SIG-M5 (cell line): ENCODE measurements at places on chromosomes 12 and 14.

GRCh38 chr14:34198096-34198495 lies 247.2 kb upstream of the EGLN3 start:
- DNase-seq: no peak

DNA sequence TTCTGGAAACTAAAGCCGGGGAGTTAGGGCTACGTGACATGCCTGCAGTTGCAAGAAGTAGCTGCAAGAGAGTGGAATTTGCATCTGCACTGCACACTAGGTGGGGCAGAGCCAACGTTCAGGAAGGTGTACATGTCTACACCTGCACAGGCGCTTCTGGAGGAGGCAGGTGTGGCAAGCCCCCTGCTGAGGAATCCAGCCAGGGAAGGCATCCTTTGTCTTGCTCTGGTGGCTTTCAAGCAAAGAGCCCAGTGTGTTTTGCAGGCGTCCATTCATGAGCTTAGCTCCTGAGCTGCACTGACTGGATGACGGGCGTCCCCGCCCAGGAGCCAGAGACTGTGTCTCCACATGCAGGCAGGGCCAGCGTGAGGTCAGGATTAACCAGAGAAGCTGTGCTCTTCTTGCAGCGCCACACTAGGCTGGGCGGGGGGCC lies 116.3 kb downstream of the ZFP36L1 start:
- no peak for DNase-seq

DNA sequence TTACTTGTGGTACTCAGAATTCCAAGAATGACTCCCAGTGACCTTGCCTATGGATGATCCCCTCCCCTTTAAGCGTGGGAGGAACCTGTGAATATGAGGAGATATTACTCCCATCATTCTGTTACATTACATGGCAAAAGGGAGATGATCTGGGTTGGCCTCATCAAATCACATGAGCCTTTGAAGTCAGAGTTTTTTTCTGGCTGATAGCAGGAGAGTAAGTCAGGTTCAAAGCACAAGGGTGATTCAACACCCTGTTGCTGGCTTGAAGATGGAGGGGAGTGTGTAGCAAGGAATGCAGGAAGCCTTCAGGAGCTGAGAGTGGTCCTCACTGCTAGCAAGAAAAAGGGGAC lies 9.1 kb upstream of the MDM2 start:
- no peak for DNase-seq

- DNase-seq: no peak
These were observed 48.6 kb downstream of the CFAP251 start for GRCh38 chr12:121966959-121967358.

GRCh38 chr14:32720927-32721326 lies 217.8 kb upstream of the NPAS3 start:
- no peak for DNase-seq

GRCh38 chr12:97313471-97314190 lies 149.0 kb upstream of the RMST start:
- DNase-seq: no peak

GRCh38 chr14:79253576-79253975 lies 957.7 kb downstream of the DIO2 start:
- DNase-seq: no peak

- DNase-seq: no peak
These were observed 22.6 kb upstream of the BMP4 start for GRCh38 chr14:53979113-53979681.

DNA sequence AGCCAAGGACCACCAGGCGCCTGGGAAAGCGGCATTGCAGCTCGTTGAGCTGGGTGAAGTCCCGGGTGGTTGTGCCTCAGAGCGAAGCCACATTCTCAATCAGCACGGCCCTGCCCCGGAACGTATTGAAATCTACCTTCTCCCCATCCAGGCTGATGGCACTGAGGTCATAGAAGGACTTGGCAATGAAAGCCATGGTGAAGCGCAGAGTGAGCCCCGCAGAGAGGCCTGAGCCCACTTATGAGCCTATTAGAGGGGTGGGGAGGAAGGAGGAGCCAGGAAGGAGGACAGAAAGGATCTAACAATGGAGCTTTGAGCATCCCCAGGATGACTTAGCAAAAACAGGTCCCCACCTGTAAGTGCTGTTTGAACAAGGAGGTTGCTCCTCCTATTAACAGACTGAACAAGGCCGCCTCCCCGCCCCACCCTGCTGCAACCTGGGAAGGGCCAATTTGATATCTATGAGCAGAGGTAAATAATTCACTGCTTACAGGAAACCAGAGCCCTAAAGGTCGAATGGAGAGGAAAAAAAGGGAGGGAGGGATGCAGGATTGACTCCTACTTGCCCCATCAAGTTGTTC lies at the start of gene GPX2:
Gene GPX2, minus strand, starts transcription at position 215 of the 581 bp plus-strand sequence. Its CDS starts 19 bp downstream, at position 196.
- DNase-seq: no peak

GRCh38 chr14:77316872-77317301 lies 3.8 kb downstream of the POMT2 start:
- DNase-seq: no peak

DNA sequence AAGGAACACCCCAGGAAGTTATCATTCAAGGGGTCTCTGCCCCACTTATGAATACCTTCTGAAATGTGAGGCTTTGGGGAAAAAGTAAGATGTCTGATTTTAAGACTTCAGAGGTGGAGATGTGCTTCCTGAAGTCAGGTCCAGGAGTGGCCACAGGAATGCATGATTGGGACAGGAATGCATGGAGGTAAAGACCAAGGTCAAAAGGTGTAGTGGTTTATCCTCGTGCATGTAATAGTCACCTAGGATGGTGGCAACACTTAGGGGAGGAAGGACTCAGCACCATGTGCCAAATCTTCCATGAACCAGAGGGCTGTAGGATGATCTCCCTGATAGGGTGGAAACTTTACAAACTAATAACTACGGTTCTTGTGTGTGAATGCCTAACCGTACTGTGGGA lies 217.3 kb downstream of the C12orf75 start:
- no peak for DNase-seq

DNA sequence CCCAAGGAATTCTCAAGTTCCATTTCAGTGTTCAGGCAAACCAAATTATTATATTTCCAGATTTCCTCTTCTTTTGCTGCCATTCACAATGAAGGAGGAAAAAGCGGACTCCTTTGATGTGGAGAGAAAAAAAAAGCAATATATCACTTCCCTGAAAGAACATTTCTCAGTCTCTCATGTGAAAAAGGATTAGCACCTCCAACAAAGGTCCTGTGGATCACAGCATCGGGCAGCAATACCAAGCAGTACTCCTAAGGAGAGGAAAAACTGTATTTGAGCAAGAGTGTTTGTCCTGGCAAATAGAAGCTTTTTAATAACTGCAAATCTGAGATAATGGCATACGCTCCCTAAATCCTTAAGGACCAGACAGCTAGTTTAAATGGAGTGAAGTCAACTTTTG lies 93.9 kb upstream of the RFX4 start:
- DNase-seq: no peak

DNA sequence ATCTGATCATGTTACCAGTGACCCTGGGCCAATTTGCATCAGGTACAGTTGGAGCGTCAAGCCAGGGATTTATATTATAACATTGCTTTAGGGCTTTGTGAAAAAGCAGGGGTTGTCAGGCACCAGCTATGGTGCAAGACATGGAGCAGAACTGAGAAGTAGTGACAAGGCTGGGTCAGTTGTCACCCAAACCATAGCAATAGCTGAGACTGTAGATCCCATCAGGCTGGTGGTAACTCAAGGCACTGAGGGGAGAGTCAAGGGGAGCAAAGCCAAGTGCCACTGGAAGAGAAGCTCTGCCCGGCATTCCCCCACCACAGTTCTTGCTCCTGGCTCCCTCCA lies 16.9 kb downstream of the BCL2L14 start:
- DNase-seq: no peak

GRCh38 chr12:113933201-113933786 lies 32.8 kb downstream of the RBM19 start:
- DNase-seq: no peak

GRCh38 chr14:79369359-79370332 lies 841.7 kb downstream of the DIO2 start:
- DNase-seq: no peak

DNA sequence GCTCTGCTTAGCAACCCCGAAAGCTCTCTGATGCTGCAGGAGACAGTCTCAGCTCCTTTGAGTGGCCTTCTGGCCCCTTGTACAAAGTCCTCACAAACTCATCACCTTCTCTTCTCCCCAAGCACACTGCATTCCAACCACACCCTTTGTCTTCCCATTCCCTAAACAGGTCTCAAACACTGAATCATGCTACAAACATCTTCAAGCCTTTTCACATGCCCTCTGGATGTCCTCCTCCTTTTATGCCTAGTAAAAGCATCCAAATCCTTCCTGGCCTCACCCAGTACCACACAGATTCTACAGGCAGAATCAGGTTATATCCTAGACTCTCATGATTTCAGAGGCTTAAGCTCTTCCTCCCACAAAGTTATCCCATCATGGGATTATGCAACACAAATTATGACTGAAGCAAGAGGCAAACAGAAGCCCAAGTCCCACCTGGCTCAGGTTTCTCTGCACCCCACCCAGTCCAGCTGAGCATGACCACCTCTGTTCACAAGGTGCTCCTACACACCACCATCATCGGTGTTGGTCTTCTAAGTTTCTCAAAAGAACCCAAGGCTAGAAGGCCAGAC lies 61.4 kb upstream of the PCED1B start:
- no peak for DNase-seq

DNA sequence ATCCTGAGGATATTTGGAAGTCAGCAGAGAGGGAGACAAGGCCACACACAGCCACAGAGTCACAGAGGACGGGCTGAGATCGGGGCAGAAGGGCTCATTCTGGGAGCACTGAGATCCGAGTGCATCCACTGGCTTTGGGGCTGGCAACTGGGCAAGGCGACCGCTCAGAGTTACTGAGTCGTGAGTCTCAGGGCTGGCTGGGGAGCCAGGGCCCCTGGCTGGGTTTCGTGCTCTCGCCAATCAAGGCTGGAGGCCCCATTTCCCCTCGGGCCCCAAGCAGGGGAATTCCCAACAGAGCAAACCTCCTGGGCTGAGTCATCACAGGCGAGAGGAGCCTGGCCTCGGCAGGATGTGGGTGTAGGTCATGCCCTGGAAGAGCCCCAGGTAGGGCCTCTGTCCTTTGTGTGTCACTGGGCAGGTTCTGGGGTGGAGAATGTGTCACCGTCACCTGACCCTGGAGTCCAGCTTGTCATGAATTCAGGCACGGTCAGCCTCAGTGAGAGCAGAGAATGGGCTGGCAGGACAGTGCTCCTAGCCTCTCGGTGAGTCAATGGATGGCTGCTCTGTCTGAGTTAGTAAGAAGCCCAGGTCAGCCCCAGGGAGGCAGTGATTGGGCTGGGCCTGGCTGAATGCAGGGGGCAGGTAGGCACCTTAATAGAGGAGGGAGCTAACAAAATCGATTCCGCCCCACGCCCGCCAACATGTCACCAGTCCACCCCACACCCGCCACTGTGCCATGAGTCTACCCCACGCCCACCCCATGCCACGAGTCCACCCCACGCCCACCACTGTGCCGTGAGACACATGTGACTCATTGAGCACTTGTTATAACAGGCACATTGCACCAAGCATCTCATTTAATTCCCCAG lies 16.9 kb downstream of the ASB2 start:
- peak; percentile 34 for DNase-seq

DNA sequence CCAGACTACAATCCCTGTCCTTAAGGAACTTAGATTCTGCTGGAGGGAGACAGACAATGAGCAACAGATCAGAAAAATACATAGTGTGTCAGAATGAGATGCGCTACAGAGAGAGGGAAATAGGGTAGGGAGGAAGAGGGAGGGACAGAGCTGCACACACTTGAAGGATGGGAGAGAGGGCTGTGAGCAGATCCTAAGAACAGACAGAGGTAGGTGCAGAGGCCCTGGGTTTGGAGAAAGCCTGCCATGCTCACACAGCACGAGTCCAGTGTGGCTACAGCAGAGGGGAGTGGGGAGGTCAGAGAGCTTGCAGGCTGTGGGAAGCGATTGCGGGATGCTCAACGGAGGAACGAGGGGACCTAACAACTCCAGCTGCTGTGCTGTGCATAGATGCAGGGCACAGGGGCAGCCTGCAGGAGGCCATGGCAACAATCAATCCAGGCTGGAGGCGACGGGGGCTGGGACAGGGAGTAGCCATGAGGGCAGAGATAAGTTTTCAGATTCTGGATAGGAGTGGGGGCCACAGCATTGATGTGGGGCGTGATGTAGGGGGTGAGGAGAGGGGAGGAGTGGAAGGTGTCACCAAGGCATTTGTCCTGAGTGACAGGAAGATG lies 20.7 kb downstream of the FAIM2 start:
- no peak for DNase-seq

DNA sequence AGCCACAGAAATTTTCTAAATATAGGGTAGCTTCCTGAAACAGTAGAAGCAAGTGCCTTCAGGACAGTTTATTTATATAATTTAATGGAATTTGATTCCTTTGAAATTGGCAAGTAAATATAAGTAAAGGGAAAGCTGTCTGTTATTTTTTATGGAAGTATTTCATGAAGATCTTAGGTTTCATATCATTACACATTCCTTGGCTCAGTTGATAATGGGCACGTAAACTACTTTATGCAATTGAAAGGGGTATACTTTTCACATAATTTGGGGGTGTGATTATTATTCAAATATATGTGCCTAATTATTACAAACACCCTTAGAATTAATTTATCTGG lies 71.1 kb upstream of the RAP1B start:
- DNase-seq: no peak

GRCh38 chr14:65074449-65075150 lies 27.7 kb downstream of the MAX start:
- DNase-seq: no peak

DNA sequence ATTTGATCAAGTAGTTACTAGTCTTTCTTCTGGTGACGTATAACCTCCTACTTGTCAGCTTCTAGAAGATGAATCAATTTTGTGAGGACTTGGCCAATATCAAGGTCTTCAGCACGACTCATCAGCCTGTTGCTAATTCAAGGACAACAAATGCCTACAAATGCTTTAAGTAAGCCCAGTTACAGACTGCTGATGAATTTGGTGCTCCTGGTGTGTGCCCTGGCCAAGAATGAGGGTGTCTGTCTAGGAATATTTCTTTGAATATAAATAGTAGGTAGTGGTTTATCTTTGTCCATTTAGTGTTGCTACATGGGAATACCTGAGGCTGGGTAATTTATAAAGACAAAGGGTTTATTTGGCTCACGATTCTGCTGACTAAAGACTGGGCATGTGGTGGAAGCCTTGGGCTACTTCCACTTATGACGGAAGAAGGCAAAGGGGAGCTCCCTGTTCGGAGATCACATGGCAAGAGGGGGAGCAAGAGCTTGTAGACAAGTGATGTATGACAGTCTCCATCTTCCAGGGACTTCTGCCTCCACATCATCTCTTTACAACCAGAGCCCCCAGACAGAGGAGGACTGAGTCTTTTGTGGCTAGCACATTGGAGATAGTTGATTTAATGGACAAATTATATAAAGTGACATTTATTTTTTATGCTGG lies 180.2 kb downstream of the CRADD start:
- no peak for DNase-seq

- no peak for DNase-seq
These were observed 465.2 kb downstream of the PCNX1 start for GRCh38 chr14:71372411-71372838.

- no peak for DNase-seq
These were observed 119.0 kb downstream of the ESR2 start for GRCh38 chr14:64174922-64175782.

DNA sequence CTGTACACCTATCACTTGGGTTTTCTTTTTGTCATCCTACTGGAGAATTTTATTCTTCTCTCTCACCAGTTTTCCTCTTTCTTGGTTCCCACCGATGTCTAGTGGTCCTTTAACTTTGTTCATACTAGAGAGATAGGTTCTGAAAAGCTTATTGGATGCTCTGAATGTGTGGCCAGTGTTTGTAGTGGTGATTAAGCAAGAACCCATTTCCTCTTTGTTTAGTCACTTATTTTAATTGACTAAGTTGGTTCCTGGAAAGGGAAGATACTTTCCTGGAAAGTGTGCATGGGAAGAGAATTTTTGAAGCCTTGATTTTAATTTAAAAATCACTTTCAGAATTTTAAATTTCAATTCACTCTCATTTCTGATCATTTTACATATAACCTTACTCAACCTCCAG lies 127.2 kb downstream of the OTOGL start:
- no peak for DNase-seq
